ENCODE measurements at places on chromosomes 4 and X.

- no peak for DNase-seq
Observed at GRCh38 chr4:83830138-83830888, 294.4 kb downstream of the GPAT3 start.

- no peak for DNase-seq
Observed at GRCh38 chr4:40003986-40004385, 26.3 kb upstream of the PDS5A start.

DNA sequence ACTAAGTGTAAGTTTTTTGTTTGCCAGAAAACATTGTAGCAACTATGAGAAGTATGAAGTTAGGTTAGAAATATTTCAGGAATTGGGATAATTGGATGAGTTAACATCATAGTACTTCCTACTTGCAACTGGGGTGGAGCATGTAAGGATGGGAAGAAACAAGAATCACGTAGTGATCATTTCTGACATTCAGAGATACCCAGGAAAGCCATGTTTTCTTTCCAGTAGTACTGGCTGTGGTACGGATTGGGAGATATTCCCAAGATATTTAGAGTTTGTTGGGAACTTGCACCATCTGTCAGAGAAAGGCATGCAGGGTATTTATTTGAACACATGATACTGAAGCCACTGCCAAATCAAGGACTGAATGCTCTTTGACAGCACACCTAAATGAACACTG is 87.6 kb upstream of the SLC4A4 start:
- no peak for DNase-seq

GRCh38 chrX:122835886-122836285 is 348.2 kb upstream of the GRIA3 start:
- no peak for DNase-seq

- no peak for DNase-seq
Observed at GRCh38 chr4:73037057-73037456, 32.5 kb downstream of the COX18 start.

- DNase-seq = no peak
Observed at GRCh38 chr4:48388525-48389154, 47.3 kb downstream of the SLAIN2 start.

GRCh38 chr4:139789096-139789654 is 123.6 kb downstream of the MGST2 start:
- DNase-seq = no peak

DNA sequence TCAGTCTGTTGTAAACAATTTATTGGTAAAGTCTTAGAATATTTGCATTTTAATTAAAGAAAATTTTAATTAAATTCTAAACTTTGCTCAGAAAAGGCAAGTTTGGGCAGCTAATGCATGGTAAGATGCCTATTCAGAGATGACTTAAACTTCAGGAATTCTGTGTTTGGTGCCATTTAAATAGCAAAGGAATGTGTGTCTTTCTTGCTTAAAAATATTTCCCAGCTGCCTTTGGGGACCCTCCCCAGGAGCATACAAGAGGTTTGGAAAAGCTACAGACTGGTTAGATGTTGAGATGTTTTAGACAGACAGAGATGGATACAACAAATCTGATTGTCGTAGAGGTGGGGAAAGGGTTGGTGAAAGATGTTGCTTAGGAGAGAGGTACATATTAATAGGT is 36.5 kb downstream of the AFF2 start:
- no peak for DNase-seq

- DNase-seq = no peak
Observed at GRCh38 chrX:30610026-30610425, 32.5 kb upstream of the TASL start.

GRCh38 chr4:152306541-152306940 is 229.4 kb downstream of the FBXW7 start:
- DNase-seq = no peak

DNA sequence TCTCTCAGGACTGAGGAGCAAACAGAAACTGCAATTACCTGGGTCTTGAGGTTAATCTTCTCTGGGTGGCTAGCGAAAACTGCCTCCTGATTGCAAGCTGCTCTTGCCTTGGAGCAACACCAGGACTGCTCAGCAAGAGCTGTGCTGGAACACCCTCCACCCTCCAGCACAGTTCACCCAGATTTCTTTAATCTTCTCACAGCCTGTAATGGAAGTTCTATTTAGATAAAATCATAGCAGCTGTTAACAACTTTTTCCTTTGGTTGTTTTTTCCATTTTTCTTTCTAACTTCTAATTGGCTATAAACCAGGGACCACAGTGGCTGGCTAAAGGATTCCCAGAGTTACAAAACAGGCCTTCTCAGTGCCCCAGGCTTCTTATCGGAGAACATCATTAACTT is 36.3 kb downstream of the OPHN1 start:
- DNase-seq = no peak

DNA sequence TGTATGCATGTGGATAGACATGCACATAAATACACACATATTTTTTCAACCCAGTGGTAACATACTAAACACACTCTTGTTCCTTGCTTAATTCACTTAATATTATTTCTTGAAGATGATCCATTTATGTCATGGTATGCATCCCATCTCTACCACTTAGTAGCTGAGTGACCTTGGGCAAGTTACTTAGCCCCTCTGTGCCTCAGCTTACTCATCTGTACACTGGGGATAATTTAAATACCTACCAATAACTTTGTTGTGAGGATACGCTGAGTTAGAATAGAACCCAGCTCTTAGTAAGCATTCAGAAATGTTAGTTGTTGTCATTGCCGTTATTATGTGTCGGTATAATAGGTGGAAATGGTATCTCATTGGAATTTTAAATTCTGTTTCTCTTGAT is 41.4 kb downstream of the FAM114A1 start:
- DNase-seq = no peak

- no peak for DNase-seq
Observed at GRCh38 chrX:66049056-66049455, 9.2 kb upstream of the VSIG4 start.

DNA sequence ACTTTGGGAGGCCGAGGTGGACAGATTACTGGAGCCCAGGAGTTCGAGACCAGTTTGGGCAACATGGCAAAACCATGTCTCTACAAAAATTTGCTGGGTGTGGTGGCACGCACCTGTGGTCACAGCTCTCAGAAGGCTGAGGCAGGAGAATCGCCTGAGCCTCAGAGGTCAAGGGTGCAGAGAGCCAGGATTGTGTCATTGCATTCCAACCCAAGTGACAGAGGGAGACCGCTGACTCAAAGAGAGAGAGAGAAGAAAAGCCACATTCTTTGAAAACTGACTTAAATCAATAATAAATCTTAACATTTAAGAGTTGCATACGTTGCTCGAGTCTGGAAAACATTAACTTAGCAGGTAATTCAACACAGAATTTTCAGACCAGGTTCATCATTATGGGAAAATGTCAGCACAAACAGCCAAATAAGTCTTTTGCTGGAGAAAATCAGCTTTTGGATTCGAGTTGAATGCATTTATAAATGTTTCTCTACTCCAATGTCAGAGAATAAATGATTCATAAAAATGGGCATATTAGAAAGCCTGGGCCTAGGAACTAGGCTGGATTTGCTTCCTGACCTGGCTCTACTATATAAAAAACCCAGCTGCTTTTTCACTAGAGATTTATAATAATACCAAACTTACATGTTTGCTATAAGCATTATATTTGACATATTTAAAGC is 68.3 kb upstream of the RBPJ start:
- DNase-seq = no peak

GRCh38 chr4:134326866-134327265 is 125.3 kb upstream of the PABPC4L start:
- DNase-seq = no peak

DNA sequence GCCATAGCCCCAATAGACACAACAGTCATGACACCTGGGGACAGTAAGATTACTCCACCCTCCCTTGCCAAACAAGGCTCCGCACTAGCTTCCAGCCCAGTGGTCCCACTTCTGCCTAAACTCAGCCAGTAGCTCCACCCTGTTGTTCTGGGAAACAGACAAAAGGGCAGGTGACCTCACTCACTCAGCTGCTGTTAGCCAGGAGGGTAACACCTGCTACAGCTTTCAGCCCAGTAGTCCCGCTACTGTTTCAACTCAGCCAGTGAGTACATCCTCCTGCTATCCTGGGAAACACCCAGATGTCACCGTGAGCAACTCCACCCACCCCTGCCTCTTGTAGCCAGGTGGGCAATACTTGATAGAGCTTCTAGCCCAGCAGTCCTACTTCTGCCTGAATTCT is 162.7 kb upstream of the CPXCR1 start:
- no peak for DNase-seq

GRCh38 chrX:15915959-15916703 is 61.5 kb upstream of the AP1S2 start:
- DNase-seq = no peak

DNA sequence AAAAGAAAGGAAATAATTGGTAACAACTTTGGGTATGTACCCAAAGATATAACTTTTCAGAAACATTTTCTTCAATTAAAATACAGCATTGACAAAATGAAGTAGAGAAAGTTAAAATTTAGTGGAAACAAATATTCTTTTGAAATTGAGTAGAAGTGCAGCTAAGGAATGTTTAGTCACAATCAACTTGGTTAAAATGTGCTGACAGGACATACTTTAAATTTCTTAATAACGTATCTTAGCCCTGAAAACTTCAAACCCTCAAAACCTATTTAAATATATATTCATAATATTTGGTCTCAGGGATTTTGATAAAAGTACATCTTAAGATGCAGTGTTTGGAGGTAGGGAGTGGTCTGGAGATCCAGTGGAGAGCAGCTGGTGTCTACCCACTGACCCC is 240.8 kb downstream of the DKK2 start:
- no peak for DNase-seq

- no peak for DNase-seq
Observed at GRCh38 chr4:139918591-139918990, 235.4 kb downstream of the MAML3 start.

- no peak for DNase-seq
Observed at GRCh38 chr4:4609622-4610334, 67.9 kb upstream of the STX18 start.

DNA sequence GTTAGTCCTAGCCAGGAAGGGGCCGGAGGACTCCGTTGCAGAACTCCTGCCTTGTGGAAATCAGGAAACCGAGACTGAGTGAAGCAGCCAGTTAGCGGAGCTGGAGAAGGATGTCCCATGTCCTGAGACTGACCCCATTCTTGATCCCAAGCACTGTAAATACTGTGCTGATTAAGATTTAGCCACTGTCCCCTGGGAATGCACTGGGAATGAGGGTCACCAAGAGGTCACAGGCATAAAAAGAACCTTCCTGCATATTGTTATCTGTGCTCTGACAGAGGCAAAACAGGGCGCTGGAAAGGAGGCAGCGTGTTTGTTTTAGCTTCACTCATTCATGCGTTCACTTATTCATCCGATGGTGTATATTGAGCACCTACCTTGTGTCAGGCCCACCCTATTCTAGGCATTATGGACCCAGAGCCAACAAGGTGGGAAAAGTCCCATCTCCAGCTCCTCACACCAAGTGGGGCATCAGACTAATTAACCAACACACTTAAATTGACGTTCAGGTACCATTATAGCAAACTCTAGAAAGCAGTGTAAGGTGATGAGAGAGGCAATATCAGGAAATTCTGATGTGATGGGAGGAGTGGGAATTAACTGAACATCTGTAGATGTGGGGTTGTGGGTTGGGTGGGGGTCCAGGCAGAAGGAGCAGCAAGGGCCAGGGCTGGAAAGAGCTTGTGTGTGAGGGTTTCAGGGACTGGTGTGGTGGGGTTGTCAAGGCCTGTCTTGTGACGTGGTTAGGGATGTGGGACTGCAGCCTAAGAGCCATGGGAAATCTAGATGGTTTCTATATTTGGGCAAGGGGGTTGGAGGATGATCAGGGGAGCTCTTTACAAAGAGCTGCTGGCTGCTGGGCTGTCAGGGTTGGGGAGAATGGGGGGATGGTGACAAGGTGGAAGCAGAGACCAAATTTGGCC is 10.6 kb upstream of the SLC2A9 start:
- DNase-seq = no peak
